ENCODE measurements at places on chromosomes 1 and 21.
A peak's percentile ranks its signal among the peaks of the same experiment; 100 is the strongest.

- no peak for DNase-seq
Observed at GRCh38 chr1:175268720-175269119, 76.1 kb upstream of the KIAA0040 start.

DNA sequence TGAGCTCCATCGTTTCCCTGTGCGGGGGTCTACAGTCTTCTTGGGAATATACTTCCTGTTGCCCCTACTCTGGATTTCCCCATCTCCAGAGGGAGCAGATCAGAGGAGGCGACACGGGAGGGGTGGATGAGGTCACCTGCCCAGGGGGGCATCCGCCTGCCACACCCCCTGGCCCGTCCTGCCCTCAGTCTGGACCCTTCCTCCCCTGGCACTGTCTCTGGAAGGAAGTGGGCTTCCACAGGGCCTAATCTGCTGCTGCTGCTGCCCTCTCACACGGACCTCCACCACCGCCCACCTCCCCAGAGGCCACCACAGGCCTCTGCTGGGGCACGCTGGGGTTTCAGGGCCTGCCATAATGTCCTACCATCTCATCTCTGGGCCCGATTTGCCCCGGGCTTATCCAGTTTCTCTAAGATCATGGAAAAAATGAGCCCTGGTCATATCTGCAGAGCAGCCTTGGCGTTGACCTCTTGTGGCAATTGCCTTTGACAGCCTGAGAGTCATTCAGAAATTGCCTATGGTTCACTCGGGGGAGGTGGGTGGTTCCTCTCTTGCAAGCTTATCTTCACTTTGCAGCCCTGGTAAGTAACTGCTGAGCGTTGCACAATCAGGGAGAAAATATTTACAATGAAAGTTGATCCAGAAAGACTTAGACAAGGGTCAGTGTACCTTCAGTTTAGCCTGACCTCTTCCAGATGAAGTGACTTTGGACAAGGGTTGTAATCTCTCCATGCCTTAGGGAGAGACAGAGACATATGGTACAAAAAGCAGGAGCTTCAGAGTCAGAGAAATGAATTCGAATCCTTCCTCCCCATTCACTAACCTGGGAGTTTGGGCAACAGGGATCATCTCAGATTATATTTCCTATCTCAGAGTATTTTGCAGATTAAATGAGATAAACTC is 252.4 kb downstream of the TOMM20 start:
- DNase-seq: no peak

- DNase-seq: no peak
Observed at GRCh38 chr1:27166351-27166802, 11.5 kb upstream of the SLC9A1 start.

DNA sequence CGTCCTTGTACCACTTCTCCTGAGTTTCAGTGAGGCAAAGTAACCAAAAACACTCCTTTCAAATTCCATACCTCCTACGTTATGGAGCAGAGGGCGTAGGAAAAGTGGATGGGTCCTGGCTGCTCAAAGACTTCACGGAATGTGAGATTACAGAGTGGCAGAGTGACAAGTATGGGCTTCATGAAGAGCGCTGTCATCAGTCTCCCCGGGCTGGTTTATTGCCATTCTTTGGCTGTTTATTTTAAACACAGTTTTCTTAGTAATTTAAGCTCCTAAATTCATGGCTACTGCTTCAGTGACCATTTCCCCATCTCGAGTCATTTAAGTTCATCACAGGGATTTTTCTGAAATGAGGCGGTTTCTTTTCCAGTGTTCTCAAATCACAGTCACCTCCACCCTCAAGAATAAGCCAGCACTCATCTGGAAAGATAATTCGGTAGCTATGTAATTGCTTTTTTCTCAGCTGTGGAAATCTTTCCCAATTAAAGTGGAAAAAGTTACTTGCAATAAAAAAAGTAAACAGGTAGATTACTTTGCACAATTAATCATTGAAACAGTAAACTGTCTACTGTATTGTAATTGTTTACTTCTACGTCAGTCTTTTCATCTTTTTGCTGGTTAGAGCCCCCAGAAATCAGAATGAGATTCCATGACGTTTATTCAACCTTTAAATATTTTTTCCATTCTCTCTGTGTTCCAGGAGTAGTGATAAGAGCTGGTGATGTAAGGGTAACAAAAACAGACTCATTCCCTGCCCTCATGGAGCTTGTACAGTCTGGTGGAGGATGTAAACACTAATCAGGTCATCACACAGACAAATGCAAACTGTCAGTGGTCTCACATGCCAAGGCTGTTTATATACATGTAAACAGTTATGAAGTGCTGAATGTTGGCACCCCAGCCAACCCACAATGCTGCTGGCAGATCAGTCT is 3.0 kb upstream of the SMYD2 start:
- no peak for DNase-seq

- DNase-seq: no peak
Observed at GRCh38 chr1:95554408-95554807, 320.4 kb downstream of the RWDD3 start.

GRCh38 chr1:100448366-100448765 is 89.6 kb upstream of the GPR88 start:
- no peak for DNase-seq

- DNase-seq: no peak
Observed at GRCh38 chr1:151311011-151311410, 16.2 kb downstream of the PI4KB start.

GRCh38 chr1:48677306-48678287 is 99.1 kb downstream of the BEND5 start:
- no peak for DNase-seq

- no peak for DNase-seq
Observed at GRCh38 chr1:246506367-246506673, 759 bp downstream of the SMYD3 start.

DNA sequence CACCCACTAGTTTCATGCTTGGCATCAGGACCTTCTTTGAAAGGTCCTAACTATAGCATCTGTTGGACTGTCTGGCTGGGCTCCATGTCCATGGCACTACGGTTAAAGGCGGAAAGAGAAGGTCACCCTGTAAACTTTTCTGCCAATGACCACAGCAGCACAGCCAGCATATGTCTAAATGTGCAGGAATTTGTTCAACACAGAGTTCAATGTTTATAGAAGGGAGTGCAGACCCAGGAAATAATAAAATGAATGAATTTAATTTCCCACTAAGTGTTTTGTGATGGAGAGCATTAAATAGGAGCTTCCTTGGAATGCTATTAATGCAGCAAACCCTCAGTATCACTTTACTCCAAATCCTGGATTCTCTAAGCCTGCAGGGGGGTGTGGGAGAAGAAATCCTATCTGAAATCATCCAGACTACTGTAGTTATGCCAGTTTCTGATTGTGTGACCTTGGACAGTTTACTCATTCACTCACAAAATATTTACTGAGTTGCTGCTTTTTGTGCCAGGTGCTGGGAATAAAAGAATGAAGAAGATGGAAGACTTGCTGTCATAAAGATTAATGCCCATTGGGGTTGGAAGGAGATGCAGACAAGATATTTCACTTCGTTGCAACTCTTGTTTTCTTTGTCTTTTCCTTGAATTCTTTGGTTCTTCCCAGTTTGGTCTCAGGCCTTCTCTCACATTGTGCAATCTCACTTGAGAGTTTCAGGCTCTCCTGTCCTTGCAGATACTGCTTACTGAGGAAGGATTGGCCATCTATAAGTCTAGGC is 195.0 kb downstream of the ROR1 start:
- no peak for DNase-seq

- peak; percentile 18 for DNase-seq
Observed at GRCh38 chr1:63982201-63982600, 208.4 kb downstream of the ROR1 start.

DNA sequence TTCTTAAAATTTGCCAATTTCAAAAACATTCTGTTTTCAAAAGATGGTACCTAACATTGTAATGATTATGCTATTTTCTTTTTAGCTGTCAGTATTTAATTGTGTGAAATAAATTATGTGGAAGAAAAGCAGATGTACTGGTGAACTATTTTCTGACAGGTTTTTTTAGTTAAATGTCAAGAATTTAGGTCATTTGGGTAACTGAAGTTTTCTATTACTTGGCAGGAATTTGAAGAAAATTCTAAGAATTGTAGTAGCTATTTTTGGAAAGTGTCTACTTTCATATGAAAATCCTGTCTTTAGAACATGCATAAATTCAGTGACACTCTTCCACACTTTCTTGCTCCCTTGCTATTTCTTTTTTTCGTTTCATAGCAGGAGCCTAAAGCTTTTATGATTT is 28.5 kb upstream of the PTPRC start:
- no peak for DNase-seq

- DNase-seq: no peak
Observed at GRCh38 chr1:176694713-176695112, 231.7 kb downstream of the PAPPA2 start.

DNA sequence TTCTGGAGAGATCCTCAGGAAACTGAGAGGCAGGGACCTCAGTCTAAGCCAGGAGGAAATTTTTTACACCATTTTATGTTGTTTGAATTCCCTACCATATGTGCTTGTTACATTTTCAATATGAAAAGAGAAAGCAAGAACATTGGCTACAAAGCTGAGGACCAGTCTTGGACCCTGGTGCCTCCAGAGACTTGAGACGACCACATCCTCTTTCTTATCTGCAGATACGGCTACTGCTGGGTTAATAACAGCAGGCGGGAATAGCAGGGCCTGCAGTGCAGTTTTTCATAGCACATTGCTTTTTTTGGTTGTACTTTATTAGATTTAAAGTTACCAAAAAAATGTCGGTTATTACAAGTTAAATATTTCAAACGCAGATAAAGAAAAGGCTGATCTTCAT is 3.9 kb downstream of the KDM4A start:
- no peak for DNase-seq

DNA sequence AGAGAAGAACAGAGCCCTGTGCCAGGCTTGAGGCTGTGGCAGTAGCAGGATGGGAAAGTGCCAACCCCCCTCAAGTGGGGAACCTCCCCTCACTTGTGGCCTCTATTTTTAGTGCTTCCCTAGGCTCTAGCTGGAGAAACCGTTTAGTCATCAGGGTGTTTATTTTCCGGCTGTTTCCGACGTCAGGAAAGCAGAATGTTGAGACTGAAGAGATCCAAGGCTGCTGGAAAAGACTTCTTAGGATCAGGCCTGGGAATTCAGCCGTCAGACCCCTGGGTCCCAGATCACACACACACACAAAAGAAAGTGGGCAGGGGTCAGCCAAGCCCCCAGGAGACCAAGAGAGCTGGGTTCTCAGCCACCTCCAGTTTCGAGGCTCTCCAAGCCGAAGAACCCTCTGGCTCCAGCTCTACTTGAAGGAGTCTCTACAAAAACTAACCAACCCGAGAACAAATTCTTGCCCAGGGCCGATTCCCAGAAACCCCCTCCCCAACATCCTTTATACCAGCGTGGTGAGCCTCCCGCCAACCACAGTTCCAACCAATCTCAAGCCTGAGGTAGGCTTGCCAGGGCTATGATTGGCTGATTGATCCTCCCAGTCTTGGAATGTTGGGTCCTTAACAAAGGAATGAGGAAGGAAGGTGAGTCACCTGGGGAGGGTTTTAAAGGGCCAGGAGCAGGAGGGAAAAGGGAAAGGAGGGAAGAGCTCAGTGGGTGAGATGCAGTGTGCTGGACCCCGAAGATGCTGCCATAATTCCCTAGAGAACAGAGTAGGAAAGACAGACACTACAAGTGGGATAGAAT is 2.5 kb upstream of the MEF2D start:
- peak; percentile 80 for DNase-seq

GRCh38 chr21:32380940-32381339 is 11.9 kb downstream of the URB1 start:
- no peak for DNase-seq
